ENCODE measurements at places on chromosomes 5 and 9. TPM values are rescaled to one million over a fixed set of nuclear protein-coding genes. Genes with fewer than 3 reads are reported as not detected.

DNA sequence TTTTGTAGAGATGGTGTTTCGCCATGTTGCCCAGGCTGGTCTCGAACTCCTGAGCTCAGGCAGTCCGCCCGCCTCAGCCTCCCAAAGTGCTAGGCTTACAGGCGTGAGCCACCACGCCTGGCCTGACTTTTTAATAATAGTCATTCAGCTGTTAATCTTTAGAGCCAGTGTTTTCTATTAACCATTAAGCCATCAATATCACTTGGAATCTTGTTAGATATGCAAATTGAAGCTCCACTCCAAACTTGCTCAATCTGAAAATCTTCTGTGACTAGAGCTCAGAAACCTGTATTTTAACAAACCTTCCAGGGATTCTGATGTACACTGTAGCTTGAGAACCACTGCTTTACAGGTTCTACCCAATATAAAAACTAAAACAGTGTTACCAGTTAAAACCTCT is 113.5 kb downstream of the CDC42SE2 start:
- DNase-seq, result no peak

DNA sequence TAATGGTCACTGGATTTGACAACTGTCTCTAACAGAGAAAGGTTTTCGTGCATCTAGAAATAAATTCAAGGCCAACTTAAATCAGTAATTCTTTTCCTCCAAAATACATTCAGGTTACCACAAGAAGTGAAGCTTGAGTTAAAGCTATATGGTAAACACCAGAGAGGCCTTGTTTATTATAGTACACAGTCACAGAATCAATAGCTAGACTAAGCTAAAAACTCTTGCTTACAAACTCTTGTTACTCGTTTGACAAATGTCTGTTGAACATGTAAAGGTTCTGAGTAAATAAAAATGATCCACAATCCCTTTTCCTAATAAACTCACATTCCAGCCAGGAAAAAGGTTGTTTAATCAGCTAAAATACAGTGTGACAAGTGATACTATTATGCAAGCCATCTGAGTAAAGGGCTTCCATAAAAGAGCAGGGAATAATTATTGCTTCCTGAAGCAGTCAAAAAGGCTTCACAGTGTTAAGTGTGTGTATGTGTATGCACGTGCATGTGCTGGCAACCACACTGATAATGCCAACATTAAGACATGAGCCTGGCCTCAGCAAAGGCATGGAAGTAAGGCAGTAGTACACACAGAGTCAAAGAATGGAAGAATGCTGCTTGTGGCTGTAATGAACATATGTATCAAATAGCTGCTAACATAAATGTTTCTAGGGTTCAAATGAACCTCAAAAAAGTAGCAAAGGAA is 12.8 kb downstream of the PTAR1 start:
- no peak for DNase-seq

GRCh38 chr9:112312139-112312538 is 21.3 kb downstream of the PTBP3 start:
- no peak for DNase-seq

GRCh38 chr5:107282061-107282460 is 388.7 kb downstream of the EFNA5 start:
- DNase-seq, result no peak

DNA sequence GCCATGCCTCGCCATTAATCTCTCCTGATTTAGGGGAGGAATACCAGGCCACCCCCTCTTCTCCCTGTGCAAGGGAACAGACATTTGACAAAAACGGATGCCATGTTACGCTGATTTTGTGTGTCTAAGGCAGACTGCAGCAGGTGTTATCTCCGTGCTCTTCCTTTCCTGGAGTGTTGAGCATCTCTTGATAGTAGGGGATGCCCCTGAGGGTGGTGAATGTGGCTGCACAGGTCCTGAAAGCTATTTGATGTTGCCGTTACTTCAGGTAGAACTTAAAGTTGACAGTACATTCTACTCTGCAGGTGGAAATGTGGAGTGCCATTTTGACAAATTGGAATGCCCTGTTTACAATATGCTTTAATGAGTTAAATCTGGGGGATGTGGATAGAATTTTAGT is 21.5 kb downstream of the TENT4A start:
- no peak for DNase-seq

DNA sequence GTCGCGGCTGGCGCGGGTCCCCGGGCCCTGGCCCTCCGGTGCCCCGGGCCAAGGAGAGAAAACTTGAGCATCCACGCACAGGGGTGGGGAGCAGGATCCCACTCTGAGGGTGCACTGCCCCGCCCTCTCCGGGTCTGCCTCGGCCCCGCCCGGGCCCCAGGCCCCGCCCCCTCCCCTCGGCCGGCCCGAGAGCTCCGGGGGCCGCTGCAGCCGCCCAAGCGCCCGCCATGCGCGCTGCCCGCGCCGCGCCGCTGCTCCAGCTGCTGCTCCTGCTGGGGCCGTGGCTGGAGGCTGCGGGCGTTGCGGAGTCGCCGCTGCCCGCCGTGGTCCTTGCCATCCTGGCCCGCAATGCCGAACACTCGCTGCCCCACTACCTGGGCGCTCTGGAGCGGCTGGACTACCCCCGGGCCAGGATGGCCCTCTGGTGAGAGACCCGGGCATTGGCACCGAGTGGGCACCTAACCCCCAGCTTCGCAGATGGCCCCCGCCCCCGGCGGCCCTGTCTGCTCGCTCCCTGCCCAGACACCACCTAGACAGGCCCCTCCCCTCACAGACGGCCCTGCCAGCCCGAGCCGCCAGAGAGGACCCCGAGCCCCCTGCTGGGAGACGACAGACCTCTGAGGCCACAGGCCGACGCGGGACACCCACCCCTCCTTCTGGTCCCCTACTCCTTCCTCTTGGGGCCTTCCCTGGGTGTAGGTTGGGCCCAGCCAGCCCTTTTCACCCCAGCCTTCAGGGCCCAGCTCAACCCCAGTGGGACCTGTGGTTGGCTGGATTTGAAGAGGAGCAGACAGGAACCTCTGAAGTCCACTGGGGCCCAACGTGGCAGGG is at the start of gene CERCAM:
CERCAM (plus strand) TSS at position 207 of the 831 bp plus-strand sequence; CDS start at position 228, 21 bp downstream.
- peak; percentile 79 for DNase-seq

GRCh38 chr5:86837610-86838009 is 219.9 kb downstream of the COX7C start:
- DNase-seq, result peak; percentile 8

- no peak for DNase-seq
Measured at GRCh38 chr5:65050140-65050539, 281.4 kb downstream of the CWC27 start.

DNA sequence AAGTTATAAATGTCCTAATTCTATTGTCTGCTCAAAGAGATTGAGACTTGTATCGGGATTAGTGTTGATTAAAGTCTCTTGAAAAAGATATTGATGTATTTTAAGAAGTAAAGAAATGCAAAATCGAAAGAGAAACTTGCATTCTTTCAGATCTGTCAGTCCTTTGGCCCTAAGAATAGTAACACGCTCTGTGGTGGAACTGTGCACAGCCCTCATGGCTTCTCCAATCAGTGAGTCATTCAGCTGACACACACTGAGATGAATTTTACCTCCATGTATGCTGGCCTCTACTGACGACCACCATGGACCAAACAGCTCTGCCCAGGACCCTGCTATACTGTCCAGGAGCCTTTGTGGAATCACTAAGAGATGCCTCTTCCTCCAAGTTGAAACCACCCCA is 232.4 kb downstream of the ESM1 start:
- peak; percentile 72 for DNase-seq

GRCh38 chr9:124299515-124300090 is 41.9 kb downstream of the NEK6 start:
- no peak for DNase-seq

- DNase-seq, result peak; percentile 83
Measured at GRCh38 chr5:10524376-10525123, 39.3 kb upstream of the ANKRD33B start.

DNA sequence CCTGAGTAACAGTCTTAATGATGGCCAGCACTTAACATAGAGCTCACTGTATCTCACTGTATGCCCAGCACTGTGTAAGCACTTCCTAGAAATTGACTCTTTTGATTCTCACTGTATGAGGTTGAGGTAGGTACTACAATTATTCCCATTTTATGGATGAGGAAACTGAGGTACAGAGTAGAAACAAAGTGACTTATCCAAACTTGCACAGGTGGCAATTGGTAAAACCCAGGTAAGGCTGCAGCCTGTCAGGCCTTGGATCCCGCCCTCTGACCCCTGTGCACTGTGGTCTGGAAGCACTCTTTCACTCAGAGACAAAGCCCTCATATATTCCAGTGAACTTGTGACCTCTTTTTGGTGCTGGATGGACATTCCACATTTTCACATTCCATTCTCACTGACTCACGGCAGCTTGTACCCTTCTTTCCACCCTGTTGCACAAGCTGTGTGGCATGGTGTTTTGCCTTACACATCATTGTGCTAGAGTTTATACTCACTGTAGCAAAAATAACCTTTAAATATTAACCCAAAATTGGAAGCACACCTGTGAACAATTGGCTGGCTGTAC is 21.7 kb downstream of the ANKRD55 start:
- peak; percentile 83 for DNase-seq

DNA sequence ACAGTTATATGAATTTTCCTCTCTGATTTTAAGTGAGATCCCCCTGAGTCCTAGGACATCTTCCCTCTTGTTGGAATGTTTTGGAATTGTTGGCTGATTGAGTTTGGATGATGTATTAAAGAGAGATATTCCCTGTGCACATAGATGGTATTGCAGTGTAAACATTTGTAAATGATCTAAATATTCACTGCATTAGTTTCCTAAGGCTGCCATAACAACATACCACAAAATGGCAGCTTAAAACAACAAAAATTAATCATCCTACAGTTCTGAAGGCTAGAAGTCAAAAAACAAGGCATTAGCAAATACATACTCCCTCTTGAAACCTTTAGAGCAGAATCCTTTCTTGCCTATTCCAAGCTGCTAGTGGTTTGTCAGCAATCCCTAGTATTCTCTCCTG is 38.0 kb upstream of the MROH2B start:
- no peak for DNase-seq

DNA sequence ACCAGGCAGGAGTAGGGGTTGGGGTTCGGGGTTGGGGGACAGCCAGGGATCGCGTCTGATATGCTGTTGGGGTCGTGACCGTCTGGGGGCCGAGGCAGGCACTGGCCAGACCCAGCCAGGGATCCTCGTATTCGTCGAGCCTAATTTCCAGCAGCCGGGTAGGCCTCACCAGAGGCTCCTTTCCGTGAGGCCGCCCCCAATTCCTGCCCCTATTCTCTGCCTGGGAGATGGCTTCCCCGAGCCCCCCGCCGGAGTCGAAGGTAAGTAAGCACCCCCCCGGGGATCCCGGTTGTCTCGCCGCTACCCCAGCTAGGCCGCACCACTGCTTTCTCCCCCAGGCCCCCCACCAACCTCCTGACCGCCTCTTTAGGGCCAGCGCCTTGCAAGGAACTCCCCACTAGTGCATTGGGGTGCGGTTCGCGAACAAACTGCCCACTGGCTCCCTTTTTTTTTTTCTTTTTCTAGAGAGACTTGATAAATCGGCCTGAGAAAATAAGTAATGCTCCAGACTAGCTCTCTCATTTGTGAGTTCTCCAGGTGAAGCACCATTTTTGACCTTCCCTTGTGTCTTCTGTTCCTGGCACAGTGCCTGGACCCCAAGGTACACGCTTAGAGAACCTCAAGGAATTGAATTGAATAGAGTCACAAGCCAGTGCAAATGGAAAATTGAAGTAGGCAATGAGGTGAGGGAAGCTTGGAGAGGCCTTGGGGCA is 435 bp downstream of the ZNF189 start:
- DNase-seq, result peak; percentile 28

GRCh38 chr5:6143523-6143922 is 234.8 kb downstream of the MED10 start:
- DNase-seq, result no peak

- no peak for DNase-seq
Measured at GRCh38 chr5:143614831-143615230, 197.1 kb upstream of the HMHB1 start.

DNA sequence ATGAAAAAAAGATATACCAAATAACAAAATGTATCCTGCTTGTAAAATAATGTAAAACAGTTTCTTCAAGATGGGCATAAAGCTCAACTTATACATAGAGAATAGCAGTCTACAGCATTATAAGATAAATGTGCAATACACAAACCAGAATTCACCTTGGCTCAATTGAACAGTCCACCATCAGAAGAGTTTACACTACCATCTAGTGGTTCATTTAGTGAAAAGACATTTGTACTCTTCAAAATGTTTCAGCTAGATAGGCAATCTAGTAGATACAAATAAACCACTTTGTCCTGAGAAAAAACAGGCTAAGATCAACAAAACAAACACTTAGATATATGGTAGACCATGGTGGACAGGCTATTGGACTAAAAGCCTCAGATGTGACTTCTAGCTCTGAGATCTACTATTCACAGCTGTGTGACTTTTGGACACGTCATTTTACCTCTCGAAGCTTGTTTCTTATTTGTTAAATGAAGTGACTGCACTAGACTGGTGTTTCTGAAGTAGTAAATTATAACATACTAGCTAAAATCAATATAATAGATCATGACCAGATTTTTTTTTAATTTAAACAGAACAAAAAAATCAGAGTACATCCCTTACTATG is 22.1 kb upstream of the TPD52L3 start:
- DNase-seq, result peak; percentile 11

GRCh38 chr5:31783086-31783645 is 144.2 kb downstream of the PDZD2 start:
- no peak for DNase-seq

- peak; percentile 36 for DNase-seq
Measured at GRCh38 chr5:59542851-59543820, 350.4 kb downstream of the PDE4D start.

DNA sequence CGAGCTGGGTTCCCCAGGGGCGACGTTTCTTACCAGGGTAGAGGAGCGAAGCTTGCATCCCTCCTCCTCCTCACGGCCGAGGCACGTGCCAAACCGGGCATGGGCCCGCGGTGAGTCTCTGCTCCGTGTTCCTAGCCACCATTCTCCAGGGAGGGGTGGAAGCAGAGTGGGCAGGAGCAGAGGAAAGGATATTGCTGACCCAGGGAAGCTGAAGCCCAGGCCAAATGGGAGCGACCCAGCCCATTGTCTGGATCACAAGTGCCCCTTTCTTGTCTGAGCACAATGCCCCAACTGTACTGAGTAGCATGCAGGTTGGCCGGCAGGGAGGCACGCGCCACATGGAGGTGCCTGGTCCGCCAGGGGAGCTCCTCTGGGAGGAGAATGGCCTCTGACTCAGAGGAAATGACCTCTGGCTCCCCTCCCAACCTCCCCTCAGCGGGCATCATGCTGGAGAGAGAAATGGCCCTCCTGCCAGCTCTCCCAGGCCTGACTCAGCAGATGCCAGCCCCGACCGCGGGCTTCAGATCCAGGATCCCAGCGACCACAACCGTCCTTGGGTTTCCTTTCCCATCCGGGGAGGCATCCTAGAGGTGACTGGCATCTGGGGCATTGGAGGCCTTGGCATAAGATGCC is 1.1 kb downstream of the PRR7 start:
- peak; percentile 96 for DNase-seq

DNA sequence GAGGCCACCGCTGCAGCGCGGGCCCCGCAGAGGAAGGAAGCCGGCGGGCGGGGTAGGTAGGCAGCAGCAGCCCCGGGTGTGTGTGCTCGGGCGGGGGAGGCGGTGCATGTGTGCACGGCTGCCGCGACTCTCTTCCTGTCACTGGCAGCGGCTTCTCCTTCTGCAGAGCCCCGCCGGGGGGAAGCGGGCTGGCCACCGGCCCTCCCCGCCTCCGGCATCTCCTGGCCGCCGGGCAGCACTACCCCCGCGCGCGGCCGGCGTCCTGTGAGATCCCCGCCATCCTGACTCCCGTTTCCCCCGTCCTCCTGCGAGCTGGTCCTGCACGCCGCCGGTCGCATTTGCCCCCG is 315 bp downstream of the PIK3R1 start:
- DNase-seq, result no peak

TMEM174 gene
- total RNA-seq, result not detected

LVRN gene
- 0.06 TPM for total RNA-seq

PCA3 gene
- total RNA-seq, result not detected

TYRP1 gene
- total RNA-seq, result 4.5 TPM

NFIL3 gene
- 10.4 TPM for total RNA-seq

NDOR1 gene
- 14.3 TPM for total RNA-seq

INSL6 gene
- not detected for total RNA-seq

PAEP gene
- not detected for total RNA-seq

Data from Daoy (cell line).